ENCODE measurements at places on chromosomes 16 and 17.

DNA sequence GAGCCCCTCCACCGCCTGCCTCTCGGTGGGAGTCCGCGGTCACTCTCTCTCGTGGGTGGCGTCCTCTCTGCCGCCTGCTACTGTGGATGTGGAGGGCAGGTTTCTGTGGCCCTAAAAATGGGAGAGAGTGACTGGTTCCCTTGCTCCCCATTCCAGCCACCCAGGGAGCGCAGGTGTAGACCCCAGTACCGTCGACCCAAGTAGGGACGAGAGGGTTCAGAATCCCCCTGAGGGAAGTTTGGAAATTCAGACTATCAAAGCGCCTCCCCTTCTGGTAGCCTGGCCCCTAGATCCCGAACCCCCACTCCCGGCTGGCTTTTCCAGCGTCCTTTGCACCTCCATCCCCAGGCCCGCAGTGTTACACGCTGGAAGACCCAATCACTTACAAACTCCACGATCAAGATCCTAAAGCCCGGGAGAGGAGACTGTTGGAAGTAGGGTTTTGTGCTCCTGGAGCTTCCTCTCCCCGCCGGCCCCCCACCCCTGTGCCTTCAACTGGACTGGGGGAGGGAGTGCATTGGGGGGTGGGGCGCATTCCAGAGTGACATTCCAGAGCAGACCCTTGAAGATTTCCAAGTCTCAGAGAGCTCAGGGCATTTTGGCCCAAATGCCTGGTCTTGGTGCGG lies 991 bp downstream of the GPRC5C start:
- no peak for DNase-seq

DNA sequence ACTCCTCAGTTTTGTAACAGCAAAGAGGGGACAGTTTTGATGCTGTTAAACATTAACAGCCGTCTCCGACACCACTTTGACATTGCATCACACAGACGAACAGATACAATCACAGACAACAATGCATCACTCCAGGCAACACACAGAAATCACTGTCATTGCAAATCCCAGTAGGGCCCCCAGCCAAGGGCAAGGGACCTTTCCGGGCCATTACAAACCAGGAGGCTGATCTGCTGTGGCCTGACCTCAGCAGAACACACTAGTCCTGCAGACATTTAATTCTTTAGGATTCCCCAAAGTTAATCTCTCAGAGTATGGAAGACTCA lies 136.2 kb upstream of the RCVRN start:
- no peak for DNase-seq

GRCh38 chr17:74052993-74053711 lies 150.3 kb upstream of the RPL38 start:
- no peak for DNase-seq

DNA sequence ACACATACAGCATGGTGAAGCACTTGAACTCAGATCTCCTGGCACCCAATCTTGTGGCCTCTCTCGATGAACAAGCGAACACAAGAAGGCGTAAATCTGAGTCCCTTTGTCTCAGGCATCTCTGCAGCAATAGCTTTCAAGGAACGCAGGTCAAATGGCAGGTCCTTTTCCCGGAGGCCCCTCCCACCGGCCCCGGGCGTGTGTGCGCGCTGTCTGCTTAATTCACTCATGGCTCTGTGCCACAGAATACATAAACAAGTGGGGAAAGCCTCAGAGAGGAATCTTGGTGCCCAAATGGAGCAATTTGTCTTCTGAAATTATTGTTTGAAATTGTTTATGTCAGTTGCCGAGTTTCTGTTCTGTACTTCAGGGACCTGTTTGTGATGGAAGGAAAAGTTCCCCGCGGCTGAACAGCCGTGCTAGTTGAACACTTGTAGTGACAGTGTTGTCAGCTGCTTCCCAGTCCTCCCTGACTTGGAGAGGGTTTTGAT lies 14.8 kb downstream of the MYOCD start:
- no peak for DNase-seq

DNA sequence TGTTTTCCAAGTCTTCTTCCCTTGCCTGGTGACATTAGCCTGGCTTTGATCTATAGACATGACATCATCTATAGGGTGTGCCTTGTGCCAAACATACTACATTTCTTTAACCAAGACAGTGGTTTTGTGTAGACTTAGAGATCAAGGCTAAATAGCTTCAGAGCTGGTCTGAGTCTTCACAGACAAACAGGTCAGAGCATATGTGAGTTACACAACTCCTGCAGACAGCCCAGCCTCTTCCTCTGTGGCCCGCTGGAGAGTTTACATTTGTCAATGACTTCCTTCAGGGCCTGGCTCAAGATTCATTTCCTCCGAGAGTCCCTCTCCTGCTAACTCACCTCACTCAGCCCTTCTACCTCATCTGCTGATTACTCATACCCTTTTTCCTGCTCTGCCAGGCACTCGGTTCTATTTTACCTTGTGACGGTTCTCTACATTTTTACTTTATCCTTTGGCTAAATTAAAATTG lies 73.1 kb upstream of the TANC2 start:
- no peak for DNase-seq

GRCh38 chr17:746181-746580 lies 5.9 kb downstream of the GEMIN4 start:
- DNase-seq: no peak

GRCh38 chr17:63491977-63492618 lies 15.2 kb downstream of the ACE start:
- DNase-seq: no peak

DNA sequence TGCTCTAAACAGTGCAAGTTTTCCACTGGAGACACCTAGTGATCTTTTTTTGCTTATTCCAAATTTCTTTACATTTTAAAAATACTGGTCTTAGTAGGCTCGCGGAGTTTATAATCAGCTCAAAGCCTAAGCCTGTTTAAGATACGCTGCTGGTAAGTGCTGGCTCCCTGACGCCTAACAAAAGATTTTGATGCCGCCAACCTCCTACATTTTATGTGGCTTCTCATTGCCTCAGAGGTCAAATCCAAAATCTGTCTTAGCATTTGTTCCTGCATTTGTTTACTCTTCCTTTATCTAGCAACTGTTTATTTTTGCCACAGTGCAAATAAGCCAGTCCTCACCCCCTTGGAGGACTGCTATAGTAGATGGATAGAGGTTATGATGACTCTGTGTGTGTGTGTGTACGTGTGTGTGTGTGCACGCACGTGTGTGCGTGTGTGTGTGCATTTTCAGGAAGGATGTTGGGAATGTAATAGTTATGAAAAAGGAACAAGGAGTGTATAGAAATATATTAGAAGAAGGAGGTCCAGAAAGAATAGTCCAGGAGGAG lies 24.8 kb downstream of the HS3ST3B1 start:
- no peak for DNase-seq

- DNase-seq: no peak
Measured at GRCh38 chr17:40068917-40069750, 6.4 kb downstream of the THRA start.

DNA sequence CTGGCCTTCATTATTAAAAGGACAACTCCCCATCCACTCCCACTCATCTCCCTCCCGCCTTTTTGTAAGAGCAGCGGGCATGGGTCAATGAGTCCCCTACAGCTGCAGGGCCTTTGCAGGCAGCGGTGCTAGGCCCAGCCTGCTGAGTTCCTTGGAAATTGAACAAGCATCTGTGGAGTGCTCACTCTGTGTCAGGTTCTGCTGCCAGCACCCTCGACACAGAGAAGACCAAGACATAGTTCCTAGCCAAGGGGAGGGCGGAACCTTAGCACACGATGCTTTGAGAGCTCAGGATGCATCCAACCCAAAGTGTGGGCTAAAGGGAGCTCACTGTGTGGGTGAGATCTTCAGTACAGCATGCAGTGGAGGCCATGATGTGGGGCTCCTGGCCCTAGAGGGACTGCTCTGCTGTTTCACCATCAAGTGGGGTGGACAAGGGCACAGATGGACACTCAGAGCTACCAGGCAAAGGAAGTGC lies 27.6 kb downstream of the RMI2 start:
- no peak for DNase-seq

DNA sequence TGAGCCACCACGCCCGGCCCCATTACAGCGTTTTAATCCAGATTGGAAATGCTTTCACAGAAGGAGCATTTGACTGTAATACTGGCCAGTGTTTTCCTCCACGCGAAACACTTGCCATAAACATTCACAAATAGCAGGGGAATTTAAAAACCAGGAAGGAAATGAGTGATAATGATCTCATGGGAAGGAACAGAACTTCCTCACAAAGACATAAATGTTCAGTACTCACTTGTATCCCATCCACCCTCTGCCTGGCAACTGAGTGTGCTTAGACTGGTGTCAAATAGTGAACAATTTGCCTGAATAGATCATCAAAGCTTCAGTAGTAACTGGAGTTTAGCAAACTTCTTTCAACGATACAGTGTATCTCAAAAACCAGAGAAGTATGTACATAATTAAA lies 54.1 kb downstream of the PSMD12 start:
- no peak for DNase-seq

DNA sequence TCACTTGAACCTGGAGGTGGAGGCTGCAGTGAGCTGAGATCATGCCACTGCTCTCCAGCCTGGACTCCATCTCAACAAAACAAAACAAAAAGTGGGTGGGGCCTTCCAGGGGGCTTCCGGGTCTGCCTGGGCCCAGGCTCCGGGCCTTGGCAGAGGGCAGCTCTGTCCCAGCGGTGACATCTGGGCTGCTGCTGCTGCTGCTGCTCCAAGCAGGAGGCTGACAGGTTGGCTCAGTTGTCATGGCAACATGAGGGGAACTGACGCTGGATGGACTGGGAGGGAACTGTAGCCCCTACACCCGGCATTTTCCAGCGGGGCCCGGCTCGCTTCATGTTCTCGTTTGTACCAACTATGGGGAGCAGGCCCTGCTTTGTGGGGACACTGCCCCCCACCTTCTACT lies 4.0 kb downstream of the BAIAP3 start:
- DNase-seq: no peak

- no peak for DNase-seq
Measured at GRCh38 chr17:47162013-47162622, 27.0 kb downstream of the CDC27 start.

DNA sequence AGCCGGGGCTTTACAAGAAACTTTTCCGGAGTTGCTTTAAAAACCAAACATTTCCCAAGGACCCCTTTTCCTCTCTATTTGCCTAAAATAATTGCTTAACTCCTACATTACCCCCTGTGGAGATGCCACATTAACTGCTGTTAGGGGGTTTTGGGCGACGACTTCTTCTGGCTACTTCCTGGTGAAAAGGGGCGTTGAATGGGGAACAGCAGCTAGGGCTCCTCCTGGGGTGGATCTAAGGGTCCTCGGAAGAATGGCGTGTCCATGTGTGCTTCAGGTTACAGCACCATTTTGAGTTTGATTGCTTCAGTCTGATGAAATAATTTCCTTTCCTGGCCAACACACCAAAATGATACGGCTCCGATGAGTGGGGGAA lies 22.0 kb downstream of the ABCC1 start:
- DNase-seq: no peak

GRCh38 chr17:51601622-51602261 lies 341.4 kb downstream of the UTP18 start:
- no peak for DNase-seq

DNA sequence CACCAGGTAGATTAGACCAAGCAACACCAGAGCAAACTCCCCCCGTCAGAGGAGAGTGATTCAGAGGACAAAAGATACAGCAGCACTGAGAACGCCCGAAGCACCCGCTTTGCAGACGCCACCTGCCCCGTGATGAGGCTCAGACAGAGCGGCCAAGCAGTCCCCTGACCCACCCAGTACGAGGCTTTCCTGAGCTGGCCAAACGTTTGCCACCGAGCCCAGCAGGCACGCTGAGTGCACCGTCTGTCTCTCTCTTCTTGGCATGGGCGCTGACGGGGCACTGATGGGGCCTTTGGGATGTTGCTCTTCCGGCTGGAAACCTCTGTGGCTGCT lies 19.4 kb upstream of the WDR45B start:
- DNase-seq: no peak

DNA sequence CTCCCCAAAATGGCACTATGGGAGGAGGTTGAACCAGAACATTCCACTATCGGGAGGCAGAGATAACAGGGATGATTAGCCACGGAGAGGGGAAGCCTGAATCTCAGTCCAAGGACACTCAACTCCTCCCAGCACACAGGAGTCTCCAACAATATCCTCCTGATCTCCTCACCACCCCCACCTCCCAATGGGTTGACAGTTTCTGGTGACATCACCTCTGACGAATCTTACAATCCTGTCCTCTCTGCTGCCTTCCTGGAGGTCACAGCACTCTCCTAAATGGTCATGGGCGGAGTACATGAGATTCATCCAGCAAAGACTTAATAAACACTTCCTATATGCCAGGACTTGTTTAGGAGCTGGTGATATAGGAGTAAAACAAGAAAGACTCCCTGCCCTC lies 80.9 kb downstream of the SLC6A2 start:
- no peak for DNase-seq

DNA sequence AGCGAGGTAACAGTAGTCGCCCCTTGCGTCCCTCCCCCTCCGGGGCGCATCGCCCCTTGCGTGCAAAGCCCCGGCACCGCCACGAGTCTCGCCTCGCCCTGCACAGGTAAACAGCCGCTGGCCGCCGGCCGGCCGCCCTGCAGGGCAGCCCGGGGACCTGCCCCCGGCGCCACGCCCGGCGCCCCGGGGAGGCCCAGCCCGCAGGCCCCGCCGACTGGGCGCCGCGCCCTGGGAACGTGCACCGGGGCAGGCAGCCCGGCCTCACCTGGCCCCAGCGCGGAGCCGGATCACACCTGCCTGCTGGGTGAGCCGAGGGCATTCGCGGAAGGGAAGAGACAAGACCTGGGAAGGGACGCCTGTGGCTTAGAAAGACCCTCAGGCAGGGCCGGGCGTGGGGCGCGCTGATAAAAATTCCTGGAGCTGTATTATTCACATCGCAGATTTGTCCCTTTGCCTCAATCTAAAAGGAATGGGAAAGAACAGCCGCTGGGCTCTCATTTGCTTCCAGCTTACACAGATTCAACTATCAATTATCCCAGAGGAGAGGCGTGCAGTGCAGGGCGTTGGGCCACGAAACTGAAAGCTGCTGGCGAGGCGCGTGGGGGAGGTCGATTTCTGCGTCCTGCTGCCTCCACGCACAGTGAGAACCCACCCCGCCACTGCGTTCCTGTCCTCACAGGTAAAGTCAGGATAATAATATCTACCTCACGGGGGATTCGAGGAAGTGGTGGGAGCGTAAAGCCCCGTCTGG lies 451.9 kb downstream of the SLC39A11 start:
- no peak for DNase-seq

GRCh38 chr17:79803421-79803996 lies 6.6 kb upstream of the CBX8 start:
- DNase-seq: no peak

DNA sequence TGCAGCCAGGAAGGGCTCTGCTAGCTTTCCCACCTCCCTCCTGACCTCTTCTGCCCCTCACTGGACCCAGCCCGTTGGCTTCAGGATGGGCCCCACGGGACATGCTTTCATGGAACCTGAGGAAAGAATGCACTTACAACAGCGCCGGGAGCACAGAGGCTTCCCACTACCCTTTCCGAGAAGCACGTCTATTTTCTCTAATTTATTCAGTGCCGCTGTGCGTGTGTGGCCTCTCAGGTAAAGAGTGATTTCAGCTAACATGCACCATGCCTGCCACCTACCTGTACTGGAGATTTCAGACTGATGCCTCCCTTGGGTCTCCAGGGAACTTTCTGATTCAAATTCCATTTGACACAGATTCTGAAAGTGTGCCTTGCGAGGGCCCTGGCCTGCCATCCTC lies 140.1 kb downstream of the CYLD start:
- DNase-seq: no peak

GRCh38 chr16:85987750-85988078 lies 88.8 kb downstream of the IRF8 start:
- no peak for DNase-seq
